ENCODE measurements at places on chromosomes 7 and 10.

DNA sequence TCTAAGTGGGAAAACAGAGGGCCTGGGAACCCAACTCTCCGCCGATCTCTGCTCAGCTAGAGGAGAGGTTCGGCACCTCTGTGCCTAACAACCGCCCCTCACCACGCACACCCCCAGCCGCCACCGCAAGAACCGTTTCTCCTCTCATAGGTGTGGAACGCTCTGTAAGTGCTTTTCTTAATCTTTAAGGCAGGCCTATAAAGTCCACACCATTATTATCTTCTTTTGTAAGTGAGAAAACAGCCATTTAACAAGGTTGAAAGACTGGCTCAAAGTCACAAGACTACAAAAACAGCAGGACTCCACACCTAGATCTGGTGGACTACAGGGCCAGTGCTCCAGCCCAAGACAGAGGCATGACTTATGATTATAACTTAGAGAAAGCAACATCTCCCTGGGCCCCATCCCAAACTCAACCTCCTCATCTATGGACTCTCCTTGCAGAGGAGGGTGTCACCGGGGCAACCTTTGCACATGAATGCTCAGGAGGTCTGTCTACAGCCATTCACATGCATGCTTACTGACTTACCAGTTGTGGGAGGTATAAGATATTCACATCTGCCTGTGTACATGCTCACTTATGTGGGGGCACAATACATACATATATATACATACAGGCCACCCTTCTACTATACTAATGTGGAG lies 7.9 kb upstream of the NKX2-3 start:
- peaks cover 10% of the 10 kb centered on the region for H3K4me1 ChIP-seq
- H3K27me3 ChIP-seq = peaks cover 87% of the 10 kb centered on the region

DNA sequence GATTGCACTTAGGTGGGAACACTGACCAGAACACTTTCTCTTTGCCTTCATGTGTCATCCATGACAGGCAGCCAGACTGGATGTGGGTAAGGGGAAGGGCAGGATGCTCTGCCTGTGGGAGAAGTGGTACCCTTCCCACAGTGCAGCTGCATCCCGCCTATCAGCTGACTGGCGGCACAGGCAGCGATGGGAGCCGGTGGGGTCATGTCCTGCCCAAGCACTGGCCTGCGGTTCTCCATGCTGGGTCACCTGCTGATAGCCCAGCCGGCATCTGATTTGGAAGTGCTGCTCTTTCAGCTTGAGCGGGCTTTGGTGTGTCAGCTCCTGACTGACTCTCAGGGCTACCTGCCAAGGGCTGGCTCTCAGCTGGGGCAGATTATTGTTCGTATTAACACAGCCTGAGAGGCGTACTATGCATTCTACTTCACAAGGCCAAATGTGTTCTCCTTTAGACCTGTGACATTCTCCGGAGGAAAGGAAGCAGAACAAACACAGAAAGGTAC lies 105.2 kb upstream of the PDLIM1 start:
- H3K27me3 ChIP-seq = peaks cover 11% of the 10 kb centered on the region
- no peak for DNase-seq
- H3K4me3 ChIP-seq = no peak overlapping the region

- H3K4me1 ChIP-seq = no peaks in the 10 kb centered on the region
- H3K4me3 ChIP-seq = no peak overlapping the region
- no peak overlapping the region for H3K27ac ChIP-seq
Observed at GRCh38 chr10:34854147-34854601, 39.1 kb upstream of the PARD3 start.

GRCh38 chr10:1316809-1317143 lies 260.6 kb downstream of the WDR37 start:
- DNase-seq = no peak
- H3K4me3 ChIP-seq = no peak overlapping the region
- peaks cover 49% of the 10 kb centered on the region for H3K27me3 ChIP-seq
- no peaks in the 10 kb centered on the region for H3K4me1 ChIP-seq

- no peaks in the 10 kb centered on the region for H3K27me3 ChIP-seq
- H3K36me3 ChIP-seq = peaks cover 2% of the 10 kb centered on the region
- H3K27ac ChIP-seq = no peak overlapping the region
- H3K4me3 ChIP-seq = no peak overlapping the region
Observed at GRCh38 chr7:127828843-127829500, 177.0 kb downstream of the SND1 start.

Measured in T-helper 17 cell (primary cell).